ENCODE measurements at places on chromosomes 1 and 21.

GRCh38 chr21:43986544-43987451 is 25.3 kb upstream of the TRAPPC10 start:
- DNase-seq = no peak

- no peak for DNase-seq
These were observed 193.0 kb upstream of the DPYD start for GRCh38 chr1:98113811-98114210.

DNA sequence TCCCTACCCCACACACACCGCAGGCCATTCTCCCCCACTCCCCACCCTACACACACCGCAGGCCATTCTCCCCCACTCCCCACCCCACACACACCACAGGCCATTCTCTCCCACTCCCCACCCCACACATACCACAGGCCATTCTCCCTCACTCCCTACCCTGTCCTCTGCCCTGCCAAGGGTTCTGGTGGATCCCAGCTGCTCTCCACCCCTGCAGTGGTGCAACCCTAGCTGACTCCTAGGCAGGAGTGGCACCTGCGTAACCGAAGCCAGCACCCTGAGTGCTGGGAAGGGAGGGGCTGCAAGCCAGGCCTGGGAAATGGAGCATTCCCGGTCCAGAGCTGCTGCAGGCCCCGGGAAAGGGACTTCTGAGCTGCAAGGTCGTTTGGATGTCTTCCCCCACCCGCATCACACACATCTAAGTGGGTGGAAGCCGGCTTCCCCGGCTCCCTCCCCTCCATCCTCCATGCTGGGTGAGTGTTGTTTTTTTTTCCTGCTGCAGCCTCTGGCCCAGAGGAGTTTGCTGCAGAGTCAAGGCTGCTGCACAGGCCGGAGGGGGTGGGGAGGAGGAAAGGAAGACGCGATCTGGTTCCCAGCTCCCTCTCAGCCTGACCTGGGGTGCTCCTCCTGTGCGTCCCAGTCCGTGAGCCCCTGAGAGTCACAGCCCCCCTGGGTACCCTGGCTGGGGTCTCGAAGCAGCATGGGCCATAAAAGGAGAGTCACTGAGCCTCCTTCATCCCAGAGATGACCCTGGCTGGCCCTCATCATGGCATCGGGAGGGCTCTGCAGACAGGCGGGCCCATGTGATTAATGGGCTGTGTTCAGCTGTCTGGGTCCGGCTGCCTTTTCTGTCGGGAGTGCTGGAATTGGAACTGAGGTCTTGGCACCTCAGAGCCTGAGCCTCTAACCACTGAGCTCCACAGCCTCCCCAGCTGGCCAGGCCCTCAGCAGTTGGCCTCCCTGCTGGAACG is 16.1 kb downstream of the H6PD start:
- no peak for DNase-seq

DNA sequence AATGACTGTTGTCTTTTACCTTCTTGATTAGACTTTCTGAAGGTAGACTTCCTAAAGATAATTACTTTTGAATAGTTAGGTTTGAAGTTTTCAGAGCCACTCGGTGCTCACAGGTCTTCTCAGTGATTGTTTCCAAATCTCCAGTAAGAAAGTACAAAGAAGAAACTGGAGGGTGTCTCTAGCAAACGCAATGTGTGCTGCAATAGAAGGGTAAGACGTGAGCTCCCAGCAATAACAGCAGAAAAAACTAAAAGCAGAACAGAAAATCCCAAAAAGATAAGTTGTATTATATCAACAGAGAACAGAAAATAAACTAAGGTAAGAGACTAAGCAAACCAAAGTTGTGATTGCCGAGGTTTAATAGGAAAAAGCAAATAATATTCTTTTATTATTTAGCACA is 1.8 kb downstream of the CTTNBP2NL start:
- DNase-seq = no peak

DNA sequence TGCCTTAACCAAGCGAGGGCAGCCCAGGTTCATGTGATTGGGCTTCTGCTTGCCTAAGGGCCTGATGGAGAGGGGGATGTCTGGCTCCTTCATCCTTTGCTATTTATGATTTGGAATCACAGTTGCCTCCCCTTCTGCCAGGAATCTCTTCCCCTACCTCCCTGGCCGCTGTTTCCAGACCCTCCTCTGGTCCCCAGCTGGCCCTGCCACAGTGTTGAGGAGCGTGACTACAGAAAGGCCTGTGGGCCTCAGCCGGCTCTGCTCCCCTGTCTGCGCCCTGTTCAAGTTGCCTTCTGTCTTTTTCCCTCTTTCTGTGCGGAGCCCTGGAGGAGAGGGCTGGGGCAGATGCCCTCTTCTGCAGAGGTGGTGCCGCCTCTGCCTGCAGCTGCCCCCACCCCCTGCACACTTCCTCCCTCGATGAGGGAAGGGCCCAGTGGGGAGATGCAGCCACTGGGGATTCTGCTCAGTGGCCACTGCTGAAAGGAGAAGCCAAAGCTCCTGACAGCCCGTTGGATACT is 6.5 kb downstream of the KIAA1614 start:
- no peak for DNase-seq

- peak; percentile 93 for DNase-seq
These were observed 2.1 kb upstream of the PEX10 start for GRCh38 chr1:2414297-2414958.

- no peak for DNase-seq
These were observed 106.3 kb downstream of the CD247 start for GRCh38 chr1:167412072-167412471.

DNA sequence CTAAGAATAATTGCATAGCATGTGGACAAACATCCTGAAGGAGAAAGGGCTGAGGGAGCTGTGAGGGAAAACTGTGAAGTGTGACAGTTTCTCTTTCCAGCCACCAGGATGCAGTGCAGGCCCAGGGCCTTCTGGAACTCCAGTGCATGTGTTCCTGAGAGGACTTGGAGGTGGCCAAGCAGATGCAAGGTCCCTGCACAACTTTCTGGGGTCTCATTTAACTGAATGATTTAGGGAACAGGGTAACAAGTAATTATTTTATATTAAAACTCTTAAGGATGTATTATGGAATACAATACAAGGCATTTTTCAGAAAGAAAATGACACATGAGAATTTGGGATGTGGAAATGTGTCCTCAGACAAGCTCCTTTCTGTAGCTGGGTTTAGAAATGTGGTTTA is 61.2 kb upstream of the MCOLN3 start:
- peak; percentile 64 for DNase-seq

DNA sequence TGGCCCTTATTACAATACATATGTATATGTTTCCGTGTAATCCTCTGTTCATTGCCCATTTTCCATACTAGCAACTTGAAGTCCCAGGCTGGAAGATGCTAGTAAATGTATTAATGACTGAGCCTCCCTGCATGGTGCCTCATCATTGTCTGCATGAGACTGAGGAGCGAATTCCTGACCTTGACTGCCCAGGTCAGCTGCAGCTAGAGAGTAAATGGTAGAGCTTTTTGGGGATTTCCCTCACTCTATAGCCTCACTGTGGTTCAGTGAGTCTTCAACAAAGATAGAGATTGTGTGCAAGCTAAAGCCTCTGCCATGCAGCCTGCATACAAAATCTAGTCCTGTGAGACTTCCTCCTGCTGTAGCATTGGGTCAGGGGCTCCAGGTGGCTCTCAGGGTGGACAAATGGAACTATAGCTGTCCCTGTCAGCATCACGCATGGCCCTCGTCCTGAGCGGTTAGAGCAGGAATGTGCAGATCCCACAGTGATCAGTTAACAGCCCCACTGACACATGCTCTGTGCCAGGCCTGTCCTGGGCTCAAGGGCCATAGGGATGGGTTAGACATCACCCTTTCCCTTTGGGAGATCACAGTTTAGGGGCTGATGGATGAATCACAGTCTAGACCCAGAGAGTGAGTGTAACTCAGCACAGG is 741.7 kb downstream of the MATN1 start:
- no peak for DNase-seq

- DNase-seq = no peak
These were observed 55.2 kb downstream of the PUM1 start for GRCh38 chr1:31010086-31010989.

GRCh38 chr21:33578214-33578613 is 10.3 kb downstream of the DONSON start:
- no peak for DNase-seq

- no peak for DNase-seq
These were observed 59.5 kb upstream of the KCNA3 start for GRCh38 chr1:110734133-110734680.

DNA sequence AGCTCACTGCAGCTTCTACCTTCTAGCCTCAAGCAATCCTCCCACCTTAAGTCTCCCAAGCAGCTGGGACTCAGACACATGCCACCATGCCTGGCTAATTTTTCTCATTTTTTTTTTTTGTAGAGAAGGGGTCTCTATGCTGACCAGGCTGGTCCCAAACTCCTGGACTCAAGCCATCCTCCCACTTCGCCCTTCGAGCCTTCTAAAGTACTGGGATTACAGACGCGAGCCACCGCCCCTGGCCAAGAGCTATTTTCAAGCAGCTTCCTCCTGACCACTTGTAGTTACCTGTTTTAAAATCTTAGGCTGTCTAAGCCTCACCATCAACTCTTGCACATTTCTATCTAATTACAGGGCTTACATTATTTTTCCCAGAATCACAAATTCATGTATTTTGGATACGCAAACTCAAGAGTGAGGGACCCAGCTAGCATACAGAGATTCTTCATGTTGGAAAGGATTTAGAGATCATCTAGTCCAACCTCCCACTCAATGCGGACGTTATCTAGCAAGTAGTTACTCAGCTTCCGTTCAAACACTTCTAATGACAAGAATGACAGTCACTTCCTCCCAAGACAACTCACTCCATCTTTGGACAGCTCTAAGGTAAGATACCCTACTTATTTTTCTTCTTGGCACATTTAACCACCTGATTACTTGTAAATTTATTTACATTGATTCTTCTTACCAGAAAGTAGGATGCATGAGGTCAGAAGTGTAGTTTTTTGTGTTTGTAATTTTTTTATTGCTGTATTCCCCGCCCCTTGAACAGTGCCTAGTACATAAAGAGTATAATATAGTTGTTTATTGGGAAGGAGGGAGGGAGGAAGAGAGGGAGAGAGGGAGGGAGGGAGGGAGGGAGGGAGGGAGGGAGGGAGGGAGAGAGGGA is 65.4 kb downstream of the LUZP1 start:
- no peak for DNase-seq
